Upper lobe of right lung (tissue), 1 donor: ENCODE measurements at places on chromosomes 7 and 10.

GRCh38 chr7:37483627-37484026, 35.0 kb upstream of the ELMO1 start:
- no peak for DNase-seq

DNA sequence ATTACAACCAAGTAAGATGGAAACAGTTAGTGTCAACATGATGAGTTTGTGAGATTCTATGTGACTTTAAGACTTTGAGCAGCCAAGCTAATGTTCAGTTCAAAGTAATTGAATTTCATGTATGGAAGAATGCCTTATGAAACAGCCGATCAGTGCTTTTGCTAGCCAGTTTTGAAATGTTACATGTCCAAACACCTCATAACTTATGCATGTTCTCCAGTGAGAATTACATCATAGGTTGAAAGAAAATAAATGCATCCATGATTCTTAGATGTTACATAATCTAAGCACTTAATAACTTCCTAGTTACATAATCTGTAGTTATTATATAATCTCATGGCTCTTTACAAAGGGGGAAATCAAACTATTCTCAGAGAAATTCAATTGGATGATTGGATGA, 211.3 kb downstream of the BICC1 start:
- DNase-seq, result no peak

DNA sequence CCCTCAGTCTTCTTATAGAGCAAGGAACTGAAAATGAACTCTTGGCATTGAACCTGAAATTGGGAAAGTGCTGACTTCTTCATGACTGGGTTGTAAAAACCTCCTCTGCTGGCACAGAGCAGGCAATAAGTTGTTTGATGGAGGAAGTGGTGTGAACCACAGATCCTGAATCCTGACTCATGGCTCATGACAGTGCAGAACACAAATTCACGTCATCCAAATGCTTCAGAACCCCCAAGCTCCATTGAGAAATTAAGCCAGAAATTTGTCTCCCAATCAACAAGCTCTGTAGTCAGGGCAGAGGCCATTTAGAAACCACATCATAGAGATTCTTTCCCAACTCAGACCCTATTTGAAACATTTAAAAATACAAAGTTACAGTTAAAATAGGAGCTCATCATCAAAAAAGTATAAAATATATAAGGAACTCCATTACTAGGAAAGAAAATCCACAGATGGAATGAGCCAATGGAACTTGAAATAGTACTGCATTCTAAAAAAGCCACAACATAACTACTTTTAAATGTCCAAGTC, 10.3 kb upstream of the STK17A start:
- DNase-seq, result no peak

- no peak for DNase-seq
Observed at GRCh38 chr7:10939237-10939910, 34.3 kb upstream of the PHF14 start.
